ENCODE measurements at places on chromosomes 6 and 20. TPM values are rescaled to one million over a fixed set of nuclear protein-coding genes. Genes with fewer than 3 reads are reported as not detected.

The THBD gene
- total RNA-seq: 77.6 TPM

The EBF4 gene
- total RNA-seq: 15.3 TPM

The FHL5 gene
- total RNA-seq: 23.7 TPM

The ZKSCAN8 gene
- 20.6 TPM for total RNA-seq

The OR2H1 gene
- not detected for total RNA-seq

The IPCEF1 gene
- 7.9 TPM for total RNA-seq

The CPXM1 gene
- 10.2 TPM for total RNA-seq

The ADGRB3 gene
- total RNA-seq: 2.3 TPM

The SIRPB2 gene
- 32.2 TPM for total RNA-seq

The GJA10 gene
- total RNA-seq: not detected

The CDH26 gene
- total RNA-seq: 8.4 TPM
